ENCODE measurements at places on chromosomes 5 and 9.

DNA sequence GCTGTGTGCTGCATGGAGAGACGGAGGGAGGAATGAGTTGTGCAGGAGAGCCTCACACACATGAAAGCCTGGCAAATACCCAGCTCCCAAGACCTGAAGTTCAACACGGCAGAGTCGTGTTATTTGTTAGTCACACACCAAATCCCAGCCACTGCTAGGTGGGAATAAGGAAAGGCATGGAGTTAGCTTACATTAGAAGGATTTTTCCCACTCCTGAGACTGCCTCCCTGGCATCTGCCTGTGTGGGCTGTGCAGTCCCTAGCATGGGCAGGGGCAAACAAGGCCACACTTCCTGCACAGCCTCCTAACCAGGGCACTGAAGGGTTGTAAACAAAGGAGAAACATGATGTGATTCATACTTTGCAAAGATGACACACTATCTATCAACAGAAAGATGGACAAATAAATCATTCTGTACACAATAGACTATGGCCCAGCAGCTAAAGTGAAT, 306.8 kb downstream of the SPOCK1 start:
- no peak for DNase-seq

- no peak for DNase-seq
These were observed 7.5 kb downstream of the NREP start for GRCh38 chr5:111749303-111750026.

- DNase-seq: no peak
These were observed 271.9 kb upstream of the ST8SIA4 start for GRCh38 chr5:101174981-101175380.

- DNase-seq: no peak
These were observed 2.6 kb upstream of the PLAA start for GRCh38 chr9:26949637-26950069.

DNA sequence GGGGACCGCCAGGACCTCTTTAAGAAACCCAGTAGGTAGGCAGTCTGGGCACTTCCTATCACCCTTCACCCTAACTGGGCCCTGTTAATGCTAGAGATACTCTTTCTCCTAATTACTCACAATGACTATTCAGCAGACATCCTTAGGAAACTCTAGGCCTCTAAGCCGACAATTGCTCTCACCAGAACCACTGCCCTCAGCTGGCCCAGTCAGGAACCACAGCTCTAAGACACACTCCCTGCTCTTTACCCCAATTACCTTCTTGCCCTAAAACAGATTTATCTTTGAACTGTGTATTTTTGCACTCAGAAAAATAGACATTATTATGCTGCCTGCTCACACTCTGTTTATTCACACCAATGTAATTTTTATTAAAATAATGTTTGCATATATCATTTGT, 432.6 kb upstream of the SLC30A5 start:
- peak; percentile 36 for DNase-seq

GRCh38 chr5:160287378-160288051, 24.8 kb downstream of the CCNJL start:
- no peak for DNase-seq

DNA sequence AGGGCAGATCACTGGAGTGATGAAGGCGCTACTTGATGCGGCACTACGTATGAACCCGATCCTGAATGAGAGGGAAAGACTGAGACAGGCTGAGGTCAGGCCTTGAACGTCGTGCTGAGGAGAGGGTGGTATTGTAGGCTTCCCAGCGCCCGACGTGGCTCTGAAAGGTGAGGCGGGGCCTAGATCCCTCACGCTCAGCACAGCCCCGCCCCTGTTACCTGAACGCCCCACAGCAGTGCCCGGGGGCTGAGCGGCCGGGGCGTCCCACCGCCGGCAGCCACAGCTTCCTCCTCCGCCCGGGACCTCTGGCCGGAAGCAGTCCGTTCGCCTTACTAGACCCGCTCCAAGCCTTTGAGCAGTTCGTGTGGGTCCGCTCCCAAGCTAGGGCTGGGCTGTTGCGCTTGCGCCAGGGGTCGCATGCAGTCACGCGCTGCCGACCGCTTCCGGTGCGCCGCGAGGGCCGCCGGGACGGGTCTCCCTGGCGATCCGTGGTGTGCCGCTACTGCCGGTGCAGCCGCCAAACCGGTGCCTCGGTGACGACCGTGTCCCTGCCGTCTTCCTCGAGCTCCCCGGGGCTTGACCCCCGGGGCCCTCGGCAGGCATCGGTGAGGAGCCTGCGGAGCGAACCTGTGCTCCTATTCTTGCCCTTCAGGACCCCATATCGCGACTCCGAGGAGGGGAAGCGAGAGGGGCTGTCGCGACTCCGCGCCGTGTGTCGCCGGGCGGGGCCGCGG, at the start of the genes HMGXB3 and TIGD6:
TSS of gene HMGXB3 (plus strand) at position 484 of the 734 bp plus-strand sequence. CDS start 4,114 bp downstream, outside the sequence.
TSS of gene TIGD6 (minus strand) at position 399 of the 734 bp plus-strand sequence. CDS start 4,306 bp downstream, outside the sequence.
- DNase-seq: peak; percentile 94

DNA sequence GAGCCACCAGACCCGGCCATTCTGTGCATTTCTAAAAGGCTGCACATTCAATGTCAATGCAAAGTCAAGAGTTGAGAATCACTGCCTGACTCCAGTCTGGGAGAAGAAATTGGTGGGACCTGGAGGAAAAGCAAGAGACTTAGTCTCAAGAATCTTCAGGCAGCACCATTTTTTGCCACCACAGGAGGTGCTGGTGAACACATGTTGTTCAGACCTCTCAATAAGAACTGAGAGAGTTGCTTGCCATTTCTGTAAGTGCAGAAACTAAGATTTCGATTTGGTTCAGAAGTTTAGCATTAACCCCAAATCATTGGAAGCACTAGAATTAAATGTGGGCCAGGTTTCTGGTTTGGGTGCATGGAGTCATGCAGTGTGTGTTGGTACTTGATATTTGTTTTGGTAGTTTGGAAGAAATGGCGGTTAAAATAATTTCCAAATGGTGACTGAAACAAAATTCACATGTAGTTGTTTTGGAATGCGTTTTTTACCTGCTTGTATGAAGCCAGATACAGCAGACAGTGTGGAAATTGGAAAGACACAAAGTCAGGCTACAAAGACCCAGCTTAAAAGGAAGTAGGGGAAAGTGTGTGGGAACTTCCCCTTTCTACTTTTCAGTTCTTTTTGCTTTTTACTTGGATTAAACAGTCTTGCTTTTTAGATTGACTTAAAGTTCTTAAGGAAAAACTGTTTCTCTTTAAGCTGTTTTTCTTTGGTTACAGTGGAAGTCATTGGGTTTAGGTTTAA, 20.4 kb downstream of the PDE8B start:
- peak; percentile 65 for DNase-seq

DNA sequence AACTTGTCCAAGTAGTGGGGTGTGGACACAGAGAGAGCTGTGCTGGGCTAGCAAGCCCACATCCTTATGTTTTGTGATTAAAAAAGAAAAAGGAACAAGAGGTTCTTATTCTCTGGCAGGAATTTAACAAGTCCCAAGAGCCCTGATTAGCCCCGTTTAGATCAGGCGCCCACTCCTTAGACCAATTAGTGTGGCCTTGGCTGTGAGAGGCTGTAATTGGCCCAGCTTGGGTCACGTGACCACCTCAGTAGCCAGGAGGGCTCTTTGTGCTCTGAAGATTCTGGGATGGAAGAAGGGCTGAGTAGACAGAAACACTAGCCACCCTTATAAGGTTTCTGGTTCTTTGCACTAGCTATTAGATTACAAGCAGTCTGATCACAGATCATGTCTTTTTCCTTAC, 31.1 kb downstream of the GCNT4 start:
- no peak for DNase-seq

DNA sequence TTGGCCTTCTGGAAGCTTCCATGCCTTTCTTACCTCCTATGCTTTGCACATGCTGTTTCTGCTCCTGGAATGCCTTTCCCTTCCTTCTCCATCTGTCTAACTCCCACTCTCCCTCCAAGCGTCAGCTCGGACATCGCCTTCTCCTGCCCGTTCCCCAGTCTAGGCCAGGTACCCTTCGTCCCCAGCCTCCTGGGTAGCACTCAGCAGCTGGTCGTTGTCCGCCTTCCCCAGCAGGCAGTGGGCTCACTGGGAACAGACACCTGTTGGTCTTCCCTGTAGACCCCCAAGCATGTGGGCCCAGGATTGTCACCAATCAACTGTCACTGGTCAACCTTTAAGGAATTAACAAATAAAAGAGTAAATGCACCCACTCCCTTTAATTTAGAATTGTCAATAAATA, 202.2 kb downstream of the RGS3 start:
- DNase-seq: no peak

GRCh38 chr9:131433302-131433854, 39.5 kb downstream of the PRRC2B start:
- DNase-seq: no peak

GRCh38 chr9:6247266-6247665, 31.7 kb downstream of the IL33 start:
- DNase-seq: no peak

GRCh38 chr5:1064383-1065142, 47.3 kb downstream of the SLC12A7 start:
- DNase-seq: no peak

- DNase-seq: no peak
These were observed 336.3 kb downstream of the KDM4C start for GRCh38 chr9:7094052-7094451.

DNA sequence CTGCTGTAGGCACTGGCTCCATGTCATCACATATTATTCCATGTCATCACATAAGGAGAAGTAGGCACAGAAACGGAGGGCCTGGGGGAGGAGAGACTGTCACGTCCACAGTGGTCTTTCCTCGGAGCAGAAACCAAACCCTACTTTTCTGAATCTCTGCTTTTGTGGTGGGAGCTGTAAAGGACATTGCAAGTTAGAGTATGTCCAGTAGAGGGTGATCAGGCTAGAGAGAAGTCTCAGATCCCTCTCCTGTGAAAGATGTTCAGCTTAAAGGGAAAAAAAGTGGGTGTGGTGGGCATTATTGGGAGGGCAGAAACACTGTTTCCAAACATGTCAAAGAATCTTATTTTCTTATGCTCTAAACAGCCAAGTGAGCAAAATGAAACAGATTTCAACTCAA, 19.4 kb upstream of the FBP2 start:
- no peak for DNase-seq

DNA sequence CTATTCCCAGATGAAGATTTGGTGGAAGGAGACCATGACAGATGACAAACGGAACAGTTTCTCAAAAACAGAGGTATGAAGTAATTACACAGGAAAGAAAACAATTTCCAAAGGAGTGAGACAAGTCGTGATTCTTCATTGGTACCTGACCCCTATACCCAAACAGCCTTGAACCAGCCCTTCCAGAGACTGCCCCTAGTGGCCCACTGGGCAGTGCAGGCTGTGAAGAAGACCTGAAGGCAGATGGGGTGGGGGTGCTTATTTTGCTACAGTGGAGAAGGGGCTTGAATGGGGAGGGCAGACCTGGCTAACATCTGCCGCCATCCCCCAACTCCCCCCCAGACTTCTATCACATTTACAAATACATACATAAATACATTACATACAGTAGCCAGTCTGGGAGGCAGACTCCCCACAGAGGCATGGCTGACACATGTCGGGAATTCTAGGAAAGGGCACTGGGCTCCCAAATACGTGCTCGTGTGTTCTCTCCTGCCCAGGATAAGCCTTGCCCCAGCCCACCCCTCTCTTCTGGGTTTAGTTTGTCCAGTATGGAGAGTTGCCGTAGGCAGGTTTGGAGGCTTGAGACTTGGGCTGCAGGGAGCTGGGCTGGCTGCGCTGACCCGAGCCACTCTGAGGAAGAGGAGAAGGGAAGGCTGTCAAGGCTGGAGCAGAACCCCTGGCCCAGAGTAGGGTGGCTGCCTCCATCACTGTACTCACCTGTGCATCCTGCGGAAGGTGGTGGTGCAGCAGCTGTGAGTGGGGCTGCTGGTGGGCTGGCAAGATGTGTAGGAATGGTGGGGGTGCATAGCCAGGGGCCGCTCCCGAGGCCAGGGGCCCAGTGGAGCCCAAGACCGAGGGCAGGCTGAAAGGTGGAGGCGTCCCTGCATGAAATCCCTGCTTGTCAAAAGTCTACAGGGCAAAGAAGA, 105.3 kb downstream of the UBE2R2 start:
- peak; percentile 22 for DNase-seq

DNA sequence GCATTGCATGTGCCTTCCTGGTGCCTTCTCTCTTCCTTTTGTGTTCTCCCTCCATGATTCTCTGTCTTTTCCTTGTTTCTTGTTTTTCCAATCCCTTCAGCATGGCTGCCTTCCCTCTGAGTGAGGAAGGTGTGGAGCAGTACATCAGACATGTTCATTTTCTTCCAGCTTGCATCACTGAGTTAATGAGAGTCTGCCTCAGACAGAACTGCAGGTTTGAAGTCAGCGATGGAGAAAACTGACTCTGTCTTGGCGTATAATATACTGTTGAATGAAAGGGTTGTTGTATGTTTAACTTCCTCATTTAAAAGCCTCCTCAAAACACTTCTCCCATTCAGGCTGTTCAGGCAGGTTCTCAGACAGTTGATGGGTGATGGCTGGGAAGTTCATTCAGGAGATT, 129.3 kb downstream of the KDM4C start:
- DNase-seq: no peak

- DNase-seq: no peak
These were observed 18.6 kb downstream of the RBM27 start for GRCh38 chr5:146222005-146222404.

DNA sequence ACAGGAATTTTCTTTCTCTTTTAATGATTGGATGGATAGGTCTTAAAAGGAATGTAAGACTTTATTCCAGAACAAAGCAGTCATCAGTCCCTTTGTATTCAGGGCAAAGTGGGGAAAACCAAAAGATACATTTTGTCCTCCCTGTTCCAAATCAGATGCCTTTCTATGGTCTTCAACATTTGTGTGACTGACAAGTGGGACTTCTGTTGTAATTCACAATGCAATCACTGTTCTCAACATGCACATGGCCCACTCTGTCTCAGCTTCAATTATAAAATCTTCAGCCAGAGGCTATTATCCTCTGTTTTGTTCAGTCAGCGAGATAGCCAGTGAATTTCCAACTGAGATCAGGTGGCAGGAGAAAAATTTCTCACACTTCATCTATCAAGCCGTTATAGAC, 95.5 kb upstream of the ERBIN start:
- no peak for DNase-seq

All from suppressor macrophage (primary cell).